ENCODE measurements at places on chromosomes 6 and 20.

GRCh38 chr6:108850669-108851465 lies 2.6 kb downstream of the ARMC2 start:
- no peak for DNase-seq

GRCh38 chr20:23166563-23166962 lies 80.4 kb upstream of the CD93 start:
- no peak for DNase-seq

DNA sequence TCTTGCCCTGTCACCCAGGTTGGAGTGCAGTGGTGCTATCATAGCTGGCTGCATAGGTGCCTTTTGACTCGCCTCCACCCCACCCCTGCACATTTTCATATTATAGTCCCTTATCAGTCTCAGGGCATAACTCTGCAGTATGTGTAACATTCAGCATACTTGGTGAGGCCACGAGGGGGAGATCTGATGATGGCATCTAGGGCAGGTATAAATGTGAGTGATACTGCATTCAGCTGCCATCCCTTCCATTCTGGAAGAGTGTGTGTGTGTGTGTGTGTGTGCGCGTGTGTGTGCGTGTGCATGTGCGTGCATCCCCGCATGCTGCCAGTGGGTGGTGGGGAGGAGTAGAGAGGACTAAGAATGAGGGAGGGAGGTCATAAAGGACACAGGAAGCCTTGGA lies 81.4 kb downstream of the JARID2 start:
- no peak for DNase-seq

DNA sequence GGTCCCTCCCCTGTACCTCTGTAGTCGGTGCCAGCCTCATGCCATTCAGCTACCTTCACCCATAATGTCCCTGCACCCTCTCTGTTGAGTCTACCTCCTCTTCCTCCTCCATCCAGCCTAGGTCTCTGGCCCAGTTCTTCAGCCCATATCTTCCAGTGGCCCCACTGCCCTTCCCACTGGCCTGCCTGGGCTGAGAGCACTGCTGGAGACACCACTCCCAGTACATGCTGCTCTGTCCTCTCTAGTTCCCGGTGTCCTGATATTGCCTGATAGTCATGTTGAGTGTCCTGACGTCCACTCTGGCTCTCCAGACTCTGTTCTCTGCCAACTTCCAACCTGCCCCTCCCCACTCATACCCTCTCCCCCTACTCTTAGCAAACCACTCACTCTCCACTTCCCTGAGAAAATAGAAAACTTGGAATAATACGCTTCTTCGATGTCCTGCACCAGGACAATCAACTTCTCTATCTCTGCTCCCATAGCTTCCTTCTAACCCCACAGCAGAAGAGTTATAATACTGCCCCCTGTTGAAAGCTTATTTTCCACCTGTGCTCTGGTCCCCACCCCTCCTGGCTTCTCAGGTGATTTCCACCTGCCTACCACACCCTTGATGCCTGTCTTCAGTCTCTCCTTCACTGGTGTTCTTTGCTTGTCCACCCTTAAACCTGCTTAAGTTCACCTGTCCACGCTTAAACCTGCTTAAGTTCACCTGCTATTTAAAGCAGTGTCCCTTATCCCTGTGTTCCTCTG lies 19.8 kb downstream of the SLC22A3 start:
- no peak for DNase-seq

DNA sequence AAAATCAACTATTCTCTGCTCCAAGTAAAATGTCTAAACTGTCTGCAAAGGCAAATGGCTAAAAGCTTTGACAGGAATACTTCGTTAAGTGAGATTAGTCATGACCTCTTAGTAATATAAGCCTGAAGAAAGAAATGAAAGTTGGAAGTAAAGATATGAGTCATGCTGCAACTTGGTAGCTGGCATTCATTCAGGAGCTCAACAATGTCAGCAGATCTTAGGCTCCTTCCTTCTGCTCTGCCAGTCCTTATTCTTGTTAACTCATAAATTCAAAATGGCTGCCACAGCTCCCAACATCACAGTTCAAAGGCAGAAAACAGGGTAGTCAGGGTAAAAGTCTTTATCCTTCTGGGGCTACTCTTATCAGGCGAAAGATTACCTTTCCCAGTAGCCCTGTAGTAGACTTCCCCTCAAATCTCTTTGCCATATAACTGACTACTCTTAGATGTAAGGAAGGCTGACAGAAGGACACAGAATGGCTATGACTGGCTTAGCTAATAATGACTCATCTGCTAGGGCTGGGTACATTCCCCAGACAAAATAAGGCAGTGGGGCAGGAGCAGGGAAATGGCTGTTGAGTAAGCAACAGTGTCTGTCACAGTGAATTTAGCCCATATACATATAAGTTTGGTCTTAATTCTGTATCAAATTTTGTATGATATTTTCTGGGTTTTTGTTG lies 24.4 kb upstream of the C6orf62 start:
- DNase-seq: no peak

DNA sequence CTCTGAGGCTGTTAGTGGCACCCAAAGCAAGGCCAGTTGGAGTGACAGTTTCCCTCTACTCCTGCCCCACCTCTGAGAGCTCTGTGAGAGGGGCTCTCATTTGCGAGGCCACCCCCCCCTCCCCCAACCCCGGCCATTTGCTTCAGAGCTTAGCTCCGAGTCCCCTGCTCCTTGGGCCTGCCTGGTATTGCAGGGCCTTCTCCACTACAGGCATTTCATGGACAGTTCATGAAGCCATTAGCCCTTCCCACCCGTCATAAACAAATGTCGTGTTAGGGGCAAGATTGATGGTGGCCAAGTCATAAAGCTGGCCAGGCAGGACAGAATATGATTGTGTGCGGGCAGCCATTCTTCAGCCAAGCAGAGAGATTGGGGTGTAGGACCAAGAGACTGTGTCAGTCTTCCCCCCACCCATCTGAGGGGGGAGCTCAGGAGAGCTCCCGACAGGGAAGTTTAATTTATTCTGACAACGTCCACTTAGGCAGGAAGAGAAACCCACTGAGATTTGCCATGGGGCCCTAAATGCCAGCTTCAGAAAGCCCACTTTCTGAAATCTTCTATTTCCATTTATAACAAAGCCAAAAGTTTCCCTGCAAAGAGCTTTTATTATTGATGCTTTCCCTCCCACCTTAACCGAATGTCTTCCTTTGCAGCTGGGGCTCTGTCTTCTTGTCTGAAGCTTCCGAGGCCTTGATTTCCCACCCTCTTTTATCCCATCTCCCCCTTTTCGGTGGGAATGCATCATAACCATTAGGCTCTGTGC lies 7.2 kb downstream of the FOXC1 start:
- no peak for DNase-seq

DNA sequence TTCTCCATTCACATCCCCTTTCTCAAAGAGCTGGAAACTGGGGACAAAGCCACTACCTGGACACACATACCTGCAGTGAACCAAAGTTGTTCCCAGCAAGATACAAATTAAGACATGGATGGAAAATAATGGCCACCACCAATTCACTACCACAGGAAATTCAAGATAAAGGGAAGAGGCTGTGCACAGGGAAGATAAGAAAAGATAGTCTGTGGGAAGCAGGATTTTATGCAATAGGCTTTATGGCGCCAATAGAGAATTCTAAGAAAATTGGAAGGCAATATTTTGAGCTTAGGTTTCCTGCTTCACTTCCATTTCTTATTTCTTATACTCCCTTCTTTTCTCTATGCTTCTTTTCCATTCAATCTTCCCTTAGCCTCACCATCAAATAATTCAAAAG lies 9.9 kb downstream of the GPX6 start:
- DNase-seq: no peak

Data from femur (tissue), 1 donor.